ENCODE measurements at places on chromosomes 1 and 21. TPM values are rescaled to one million over a fixed set of nuclear protein-coding genes. Genes with fewer than 3 reads are reported as not detected.

- DNase-seq: peak; percentile 6
Observed at GRCh38 chr1:77133731-77134358, 85.4 kb downstream of the PIGK start.

GRCh38 chr21:45128613-45129188 lies 54.3 kb downstream of the ADARB1 start:
- peak; percentile 80 for DNase-seq

DNA sequence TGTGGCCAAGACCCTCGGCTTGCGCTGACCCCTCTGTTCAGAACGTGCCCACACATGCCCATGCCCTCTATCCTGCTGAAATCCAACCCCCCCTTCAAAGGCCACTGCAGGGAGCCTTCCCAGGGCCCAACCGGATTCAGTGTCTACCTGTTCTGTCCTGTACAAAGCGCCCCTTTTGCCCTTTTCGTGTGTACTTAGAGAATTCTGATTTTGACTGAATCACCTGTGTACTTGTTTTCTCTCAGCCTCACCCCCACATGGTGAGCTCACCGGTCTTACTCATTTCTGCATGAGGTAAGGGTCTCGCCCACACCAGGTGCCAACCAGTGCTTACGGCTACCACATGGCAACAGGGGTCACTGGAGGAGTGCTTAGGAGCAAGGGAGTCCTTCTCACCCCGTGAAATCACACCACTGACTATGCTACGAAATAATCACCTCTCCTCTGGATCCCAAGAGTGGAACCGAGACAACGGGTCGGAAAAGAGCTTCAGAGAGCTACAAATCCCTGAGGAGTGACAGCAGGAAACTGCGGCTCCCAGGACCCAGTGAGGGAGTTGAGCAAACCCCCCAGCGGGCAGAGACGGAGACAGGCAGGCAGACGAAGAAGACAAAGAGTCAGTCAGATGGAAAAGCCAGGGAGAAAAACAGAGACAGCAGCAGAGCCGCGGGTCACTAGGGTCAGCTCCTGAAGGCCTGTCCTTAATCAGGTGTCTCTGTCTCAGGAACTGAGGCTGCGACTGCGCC lies 2.1 kb upstream of the S100A2 start:
- peak; percentile 59 for DNase-seq

Gene MX2
- 2.1 TPM for total RNA-seq

Gene CIART
- total RNA-seq: 5.3 TPM

GRCh38 chr1:61782771-61783170 lies 40.5 kb downstream of the PATJ start:
- no peak for DNase-seq

- no peak for DNase-seq
Observed at GRCh38 chr21:41801321-41802197, 34.7 kb upstream of the RIPK4 start.

- DNase-seq: peak; percentile 64
Observed at GRCh38 chr1:53392460-53392859, 64.6 kb upstream of the LRP8 start.

Gene MYOG
- not detected for total RNA-seq

Gene NFASC
- total RNA-seq: 23.6 TPM

DNA sequence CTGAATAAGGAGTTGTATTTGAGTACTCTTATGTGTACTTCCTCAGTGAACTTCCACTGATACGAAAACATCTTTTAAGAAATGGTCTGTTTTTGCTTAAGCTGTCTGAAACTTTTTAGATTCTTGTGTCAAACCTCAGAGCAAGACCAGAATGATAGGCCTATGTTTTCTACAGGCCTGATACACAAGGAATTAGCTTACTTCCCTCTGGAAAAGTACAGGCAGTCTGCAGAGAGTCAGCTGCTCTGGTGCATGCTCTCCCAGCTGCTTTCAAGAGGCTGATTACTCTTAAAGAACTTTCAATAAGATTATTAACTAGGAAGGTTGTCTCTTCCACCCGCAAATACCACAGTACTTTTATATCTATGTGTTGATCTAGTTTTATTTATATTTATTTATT lies 9.5 kb downstream of the SNX27 start:
- DNase-seq: no peak
